ENCODE measurements at places on chromosomes 5 and 9.

GRCh38 chr9:130824079-130824478 lies 11.0 kb upstream of the ABL1 start:
- no peak for DNase-seq

- no peak for DNase-seq
Measured at GRCh38 chr9:116736399-116737151, 49.5 kb downstream of the TRIM32 start.

GRCh38 chr5:128722551-128722950 lies 184.5 kb upstream of the FBN2 start:
- DNase-seq = no peak

- no peak for DNase-seq
Measured at GRCh38 chr5:78509145-78509865, 139.3 kb downstream of the LHFPL2 start.

DNA sequence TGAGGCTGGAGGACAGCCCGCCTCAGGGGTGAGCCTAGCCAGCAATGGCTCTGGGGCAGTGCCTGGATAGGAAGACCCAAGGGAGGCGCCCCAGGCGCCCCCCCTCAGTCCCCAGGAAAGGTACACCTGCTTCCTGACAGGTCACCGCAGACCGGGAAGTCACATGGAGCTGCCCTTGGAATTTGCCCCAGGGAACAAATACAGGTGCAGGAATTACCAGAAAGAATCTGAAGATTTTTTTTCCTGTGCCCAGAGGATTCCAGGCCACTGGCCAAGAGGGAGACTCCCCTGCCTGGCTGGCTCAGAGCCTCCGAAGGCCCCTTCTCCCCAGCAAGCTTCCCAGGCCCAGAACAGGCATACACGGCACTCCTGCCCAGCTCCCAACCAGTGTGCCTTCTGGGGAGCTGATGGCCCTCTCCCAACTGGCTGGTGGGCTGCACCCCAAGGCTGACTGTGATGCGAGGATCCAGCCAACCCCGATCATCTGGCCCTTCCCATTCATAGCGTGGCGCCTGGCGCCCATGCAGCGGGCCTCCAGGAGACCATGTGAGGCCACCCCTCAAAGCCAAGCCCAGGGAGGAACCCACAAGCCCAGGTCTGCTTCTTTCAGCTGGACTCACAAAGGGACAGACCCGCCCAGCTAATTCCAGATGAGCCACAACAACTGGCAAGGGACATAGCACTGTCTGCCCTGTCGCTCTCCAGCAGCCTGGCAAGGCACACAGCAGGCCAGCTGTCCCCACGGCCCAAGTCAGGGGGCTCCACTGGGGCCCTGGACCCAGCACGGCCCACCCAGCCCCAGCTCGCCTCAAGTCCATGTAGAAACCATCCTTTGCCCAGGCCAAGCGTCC lies 2.3 kb downstream of the TPRN start:
- no peak for DNase-seq

- DNase-seq = no peak
Measured at GRCh38 chr5:168941901-168942300, 359.0 kb downstream of the SLIT3 start.

DNA sequence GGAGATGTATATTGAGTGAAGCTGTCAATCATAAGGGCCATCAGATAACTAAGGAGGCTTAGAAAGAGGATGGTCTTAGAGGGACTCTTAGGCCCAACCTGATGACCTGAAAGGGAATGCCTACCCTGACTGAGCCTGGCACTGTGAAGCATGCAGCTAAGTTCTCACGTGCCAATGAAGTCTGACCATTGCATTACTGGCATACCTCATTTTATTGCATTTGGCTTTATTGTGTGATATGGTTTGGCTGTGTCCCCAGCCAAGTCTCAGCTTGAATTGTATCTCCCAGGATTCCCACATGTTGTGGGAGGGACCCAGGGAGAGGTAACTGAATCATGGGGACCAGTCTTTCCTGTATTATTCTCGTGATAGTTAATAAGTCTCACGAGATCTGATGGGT lies 421.6 kb upstream of the SGCD start:
- DNase-seq = no peak

- DNase-seq = no peak
Measured at GRCh38 chr5:134209477-134210245, 16.2 kb downstream of the PPP2CA start.

Data from stimulated activated CD4-positive, alpha-beta T cell treated with anti-CD3 and anti-CD28 coated beads, Interleukin-1b, Interleukin-23, amount 100 ng/mL, for 1 hour (primary cell).